GM12878 (cell line): ENCODE measurements at places on chromosomes 16 and 17. TPM values are rescaled to one million over a fixed set of nuclear protein-coding genes. Genes with fewer than 3 reads are reported as not detected.

DNA sequence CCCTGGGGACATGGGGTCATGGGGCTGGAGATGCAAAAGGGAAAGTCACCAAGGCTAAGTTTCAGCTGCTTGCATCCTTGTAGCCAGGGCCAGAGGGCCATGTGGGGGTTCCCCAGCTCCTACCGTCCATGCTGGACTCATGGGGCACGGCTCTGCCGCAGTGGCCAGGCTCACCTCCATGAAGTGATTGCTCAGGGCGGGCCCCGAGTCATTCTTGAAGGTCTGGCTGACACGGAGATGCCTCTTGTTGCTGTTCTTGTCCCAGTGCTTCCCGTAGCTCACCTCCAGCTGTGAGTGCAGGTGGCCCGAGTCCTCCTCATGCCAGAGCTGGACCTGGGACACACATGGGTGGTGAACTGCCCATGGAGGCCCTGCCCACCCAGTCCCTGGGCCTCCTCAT lies 114.5 kb downstream of the RMI2 start:
- no peak for DNase-seq

DNA sequence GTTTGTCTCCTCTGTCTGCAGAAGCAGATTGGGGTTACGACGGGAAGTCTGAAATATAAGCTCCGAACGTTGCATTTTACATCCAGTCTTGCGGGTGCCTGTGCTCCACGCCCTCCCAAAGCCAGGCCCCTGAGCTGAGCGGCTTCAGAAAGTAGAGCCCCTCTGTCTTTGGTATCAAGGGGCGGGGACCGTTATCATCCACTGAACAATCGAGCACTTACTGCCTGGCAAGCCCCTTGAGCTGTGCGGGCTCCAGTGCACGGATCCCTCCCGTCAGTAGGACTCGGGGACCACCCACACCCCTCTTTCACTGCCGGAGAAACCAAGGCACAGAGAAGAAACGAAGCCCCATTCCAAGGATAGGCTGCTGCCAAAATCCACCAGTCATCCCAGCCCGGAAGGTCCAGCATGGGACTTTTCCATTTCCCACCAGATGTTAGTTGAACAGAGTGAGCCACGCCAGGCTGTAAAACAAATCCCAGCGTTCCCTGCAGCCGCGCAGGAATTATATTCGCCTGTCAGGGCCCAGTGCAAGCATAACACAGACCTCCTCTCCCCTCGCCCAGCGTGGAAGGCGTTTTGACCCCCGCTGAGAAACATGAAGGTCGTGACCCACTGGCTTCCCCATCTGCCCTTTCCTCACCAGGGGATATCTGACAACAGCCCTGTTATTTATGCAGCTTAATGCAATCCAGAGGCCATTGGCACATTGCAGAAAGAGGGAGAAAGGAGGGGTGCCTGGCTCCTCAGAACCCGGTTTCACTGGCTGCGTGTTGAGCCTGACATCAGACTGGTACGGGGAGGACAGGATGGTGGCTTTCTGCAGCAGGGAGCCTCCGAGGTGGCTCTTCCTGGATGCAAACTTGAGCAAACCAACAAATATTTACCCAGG lies 212.2 kb upstream of the FOXF1 start:
- no peak for DNase-seq

- DNase-seq = no peak
Measured at GRCh38 chr16:75139498-75139897, 8.8 kb upstream of the ZFP1 start.

The NPIPB6 gene
- 0.44 and 1.2 TPM in 2 replicates for total RNA-seq

DNA sequence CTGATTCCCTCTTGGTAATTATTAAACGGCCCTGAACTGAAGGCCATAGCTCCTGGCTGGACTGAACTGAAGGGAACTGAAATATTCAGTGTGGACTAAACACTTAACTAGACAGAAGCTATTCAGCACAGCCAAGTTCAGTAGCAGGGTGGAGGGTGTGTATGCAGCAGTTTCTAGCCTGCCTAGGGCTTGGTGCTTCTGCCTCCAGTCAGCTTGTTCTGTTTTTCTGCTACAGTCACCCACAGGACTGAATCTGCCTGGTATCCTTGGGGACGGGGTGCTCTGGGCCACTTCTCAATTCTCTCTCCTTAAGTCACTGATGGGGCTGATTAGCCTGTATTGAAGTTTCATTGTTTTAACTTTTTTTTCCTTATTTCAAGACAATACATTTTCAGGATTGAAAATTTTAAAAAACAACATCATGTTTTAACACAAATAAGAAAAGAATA lies 77.1 kb downstream of the WWP2 start:
- DNase-seq = no peak

- DNase-seq = no peak
Measured at GRCh38 chr16:85079785-85080570, 32.3 kb downstream of the CIBAR2 start.

DNA sequence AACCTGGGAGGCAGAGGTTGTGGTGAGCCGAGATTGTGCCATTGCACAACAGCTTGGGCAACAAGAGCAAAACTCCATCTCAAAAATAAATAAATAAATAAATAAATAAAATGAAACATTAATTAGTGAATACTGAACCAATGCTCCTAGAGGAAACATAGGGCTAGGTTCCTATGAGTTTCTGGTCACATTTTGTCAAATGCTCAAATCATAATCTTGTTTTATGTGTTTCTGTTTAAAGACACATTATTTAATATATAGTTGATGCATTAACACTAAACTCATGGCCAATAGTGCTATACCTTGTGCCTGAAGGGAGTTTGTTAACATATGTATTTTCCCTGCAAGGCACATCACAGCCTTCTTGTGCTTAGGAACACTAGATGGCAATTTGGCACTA lies 66.8 kb downstream of the HS3ST3A1 start:
- DNase-seq = no peak
